HS-5 (cell line): ENCODE measurements at places on chromosomes 7 and 10.

- DNase-seq, result no peak
These were observed 25.1 kb upstream of the VPS41 start for GRCh38 chr7:38934051-38934450.

DNA sequence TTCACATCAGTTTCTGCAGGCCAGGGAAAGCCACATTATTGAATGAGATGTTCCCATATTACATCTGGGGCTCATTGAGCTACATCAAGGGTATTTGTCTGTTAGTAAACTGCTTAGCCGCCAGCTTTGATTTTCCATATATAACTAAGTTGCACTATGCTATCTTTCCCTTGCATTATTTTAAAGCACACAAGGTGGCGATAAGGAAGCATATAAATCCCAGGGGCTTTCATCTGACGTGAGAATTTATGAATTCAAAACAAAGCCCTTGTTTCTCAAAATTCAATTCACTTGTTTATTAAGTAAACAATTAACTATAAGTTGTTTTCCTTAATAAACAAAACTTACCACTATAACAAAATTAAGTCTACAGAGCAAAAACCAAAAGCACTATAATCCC lies 334.1 kb upstream of the TPK1 start:
- no peak for DNase-seq

- DNase-seq, result no peak
These were observed 75.2 kb upstream of the ANLN start for GRCh38 chr7:36314491-36314890.

DNA sequence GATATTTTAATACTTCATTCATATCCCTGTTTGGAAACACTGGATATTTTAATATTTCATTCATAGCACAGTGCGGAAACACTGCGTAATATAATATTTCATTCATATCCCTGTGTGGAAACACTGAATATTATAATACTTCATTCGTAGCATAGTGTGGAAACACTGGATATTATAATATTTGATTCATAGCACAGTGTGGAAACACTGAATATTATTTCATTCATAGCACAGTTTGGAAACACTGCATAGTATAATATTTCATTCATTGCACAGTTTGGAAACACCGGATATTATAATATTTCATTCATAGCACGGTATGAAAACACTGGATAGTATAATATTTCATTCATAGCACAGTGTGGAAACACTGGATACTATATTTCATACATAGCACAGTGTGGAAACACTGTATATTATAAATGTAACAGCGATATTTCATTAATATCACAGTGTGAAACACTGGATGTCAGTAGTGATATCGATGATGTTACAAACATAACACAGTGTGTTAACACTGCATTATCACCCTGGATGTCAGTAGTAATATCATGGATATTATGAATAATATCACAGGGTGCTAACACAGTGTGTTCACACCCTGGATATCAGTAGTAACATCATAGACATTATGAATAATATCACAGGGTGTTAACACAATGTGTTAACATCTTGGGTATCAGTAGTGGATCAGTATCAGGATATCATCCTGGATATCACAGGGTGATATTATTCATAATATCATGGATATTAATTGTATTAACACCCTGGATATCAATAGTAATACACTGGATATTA lies 2.9 kb upstream of the TMEM225B start:
- no peak for DNase-seq

DNA sequence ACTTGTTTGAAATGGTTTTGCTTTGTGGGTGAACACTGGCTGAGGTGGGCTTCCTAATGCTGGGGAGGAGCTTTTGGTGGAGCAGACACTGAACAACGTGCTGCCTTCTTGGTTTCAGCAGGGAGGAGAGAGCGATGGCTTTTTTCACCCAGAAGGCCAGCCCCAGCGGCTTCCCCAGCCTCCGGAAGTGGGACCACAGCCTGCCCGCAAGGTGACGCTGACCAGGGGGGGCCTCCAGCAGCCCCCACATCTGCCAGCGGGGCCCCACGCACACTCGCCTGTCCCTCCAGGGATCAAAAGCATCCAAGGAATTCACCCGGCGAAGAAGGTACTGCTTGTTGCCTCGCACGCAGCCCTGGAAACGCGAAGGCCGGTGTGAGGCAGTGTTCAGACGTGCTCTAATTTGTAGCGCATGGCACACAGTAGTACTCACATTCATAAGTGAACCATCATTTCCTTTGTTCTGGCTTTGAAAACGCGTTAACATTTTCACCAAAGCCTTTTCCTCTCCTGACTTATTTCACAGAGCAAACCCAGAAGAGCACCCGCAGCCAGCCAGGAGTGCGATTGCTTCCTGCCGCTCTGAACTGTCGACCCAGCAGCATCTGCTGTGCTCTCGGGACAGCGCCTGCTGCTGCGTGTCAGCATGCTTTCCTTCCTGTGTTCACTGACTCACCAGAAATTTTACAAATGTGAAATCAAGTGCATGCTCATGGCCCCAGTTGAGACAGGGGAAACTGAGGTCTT lies 48.4 kb downstream of the SHH start:
- DNase-seq, result no peak

- no peak for DNase-seq
These were observed 333 bp upstream of the DDC start for GRCh38 chr7:50565559-50565916.

GRCh38 chr10:17067376-17068264 lies 62.0 kb downstream of the CUBN start:
- no peak for DNase-seq

- no peak for DNase-seq
These were observed 66.4 kb downstream of the KAT6B start for GRCh38 chr10:74892839-74893238.

DNA sequence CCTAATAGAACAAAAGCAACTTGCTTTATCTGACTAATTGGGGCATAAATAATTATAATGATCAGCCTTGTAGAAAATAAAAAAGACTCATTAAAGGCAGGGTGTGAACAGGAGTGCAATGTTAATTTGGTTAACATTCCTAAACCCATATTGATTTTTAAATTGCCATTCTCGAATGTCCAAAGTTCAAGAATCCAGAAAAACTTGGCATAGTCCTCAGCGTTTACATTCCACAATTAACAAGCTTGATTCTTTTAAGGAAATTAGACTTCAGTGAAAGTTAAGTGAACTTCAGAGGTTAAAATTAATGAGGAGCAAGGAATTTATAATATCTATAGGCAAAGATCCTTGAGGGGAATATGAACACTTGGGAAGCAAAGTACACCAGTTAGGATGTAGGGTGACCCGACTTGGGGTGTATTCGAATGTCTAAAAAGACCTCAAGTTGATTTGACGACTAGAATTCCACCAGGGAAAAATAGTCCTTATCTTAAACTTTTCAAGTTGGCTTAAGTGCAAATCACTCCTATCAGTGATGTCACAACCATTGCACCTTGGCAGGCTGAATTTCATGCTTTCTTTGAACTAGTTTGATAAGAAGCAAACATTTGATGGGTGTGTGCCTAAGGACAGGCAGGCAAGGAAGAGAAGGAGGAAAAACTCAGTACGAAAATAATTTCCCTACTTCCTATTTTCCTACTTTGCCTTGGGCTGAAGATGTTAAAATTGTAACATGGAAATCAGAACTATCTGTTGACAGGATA lies 830.4 kb upstream of the COBL start:
- no peak for DNase-seq

DNA sequence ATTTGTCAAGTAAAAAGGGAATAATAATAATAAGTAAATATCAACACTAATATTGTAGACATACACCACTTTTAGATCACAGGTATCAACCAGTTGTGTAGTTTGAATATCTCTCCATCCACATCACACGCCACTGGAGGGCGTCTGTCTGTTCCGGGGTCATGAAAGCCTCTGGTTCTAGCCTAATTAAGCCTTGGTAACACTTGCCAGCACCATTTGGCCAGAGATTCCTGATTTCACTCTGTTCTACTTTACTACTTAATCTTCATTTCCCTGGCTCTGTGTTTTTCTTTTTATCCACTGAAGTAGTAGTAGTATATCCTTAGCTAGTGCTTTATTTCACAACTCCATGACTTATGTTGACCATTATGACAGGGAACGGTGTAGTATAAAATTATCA lies 285.6 kb upstream of the POM121L12 start:
- DNase-seq, result no peak

DNA sequence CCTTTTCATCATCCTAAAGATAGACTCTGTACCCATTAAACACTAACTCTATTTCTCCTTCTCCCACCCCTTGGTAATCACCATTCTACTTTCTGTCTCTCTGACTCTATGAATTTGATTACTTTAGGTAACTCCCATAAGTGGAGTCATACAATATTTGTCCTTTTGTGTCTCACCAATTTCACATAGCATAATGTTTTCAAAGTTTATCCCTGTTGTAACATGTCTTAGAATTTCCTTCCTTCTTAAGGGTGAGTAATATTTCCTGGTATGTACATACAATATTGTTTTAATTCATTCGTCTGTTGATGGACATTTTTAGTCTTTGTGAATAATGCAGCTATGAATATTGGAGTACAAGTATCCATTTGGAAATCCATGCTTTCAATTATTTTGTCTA lies 50.9 kb upstream of the CDCA7L start:
- peak; percentile 86 for DNase-seq

DNA sequence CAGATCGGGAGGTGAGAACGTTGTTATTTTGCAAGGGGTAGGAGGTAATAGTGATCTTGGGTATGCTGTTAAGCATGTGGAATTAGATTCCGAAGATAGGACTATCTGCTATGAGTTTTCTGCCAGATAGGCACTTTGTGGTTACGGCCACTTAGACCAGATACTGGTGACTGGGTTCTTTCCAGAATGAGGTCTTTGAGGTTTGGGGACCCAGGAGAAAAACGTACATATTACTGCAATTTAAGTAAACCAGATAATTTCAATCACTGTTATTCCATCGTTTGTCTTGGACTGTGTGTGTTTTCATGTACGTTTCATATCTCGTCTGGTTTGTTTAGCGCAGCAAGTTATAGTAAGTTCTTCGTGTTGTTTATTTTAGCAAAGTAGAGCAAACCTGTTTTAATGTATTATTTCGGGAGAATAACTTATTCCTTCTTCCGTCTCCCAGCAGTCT lies 312 bp downstream of the ARL4A start:
- no peak for DNase-seq

DNA sequence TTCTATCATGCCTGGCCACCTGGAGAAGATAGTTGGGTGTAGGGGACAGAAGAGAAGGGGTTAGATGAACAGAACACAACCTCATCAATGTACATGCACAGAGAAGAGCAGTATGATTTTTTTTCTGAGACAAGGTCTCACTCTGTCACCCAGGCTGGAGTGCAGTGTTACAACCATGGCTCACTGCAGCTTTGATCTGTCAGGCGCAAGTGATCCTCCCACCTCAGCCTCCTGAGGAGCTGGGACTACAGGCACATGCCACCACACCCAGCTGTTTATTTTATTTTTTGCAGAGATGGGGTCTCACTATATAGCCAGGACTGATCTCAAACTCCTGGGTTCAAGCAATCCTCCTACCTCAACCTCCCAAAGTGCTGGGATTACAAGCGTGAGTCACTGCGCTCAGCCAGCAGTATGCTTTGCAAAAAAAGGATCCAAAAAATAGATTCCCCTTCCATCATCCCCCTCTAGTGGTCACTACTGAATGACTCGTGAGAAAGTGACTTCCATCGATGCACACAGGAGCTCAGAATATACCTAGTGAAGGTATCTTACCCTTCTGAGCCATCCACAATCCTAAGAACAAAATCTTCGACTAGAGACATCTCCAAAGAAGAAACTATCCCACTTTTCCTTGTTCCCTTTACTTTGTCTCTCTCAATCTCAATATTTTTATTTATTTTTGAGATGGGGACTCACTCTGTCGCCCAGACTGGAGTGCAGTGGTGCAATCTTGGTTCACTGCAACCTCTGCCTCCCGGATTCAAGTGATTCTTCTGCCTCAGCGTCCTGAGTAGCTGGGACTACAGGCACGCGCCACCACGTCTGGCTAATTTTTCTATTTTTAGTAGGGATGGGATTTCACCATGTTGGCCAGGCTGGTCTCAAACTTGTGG lies 21.0 kb downstream of the ZCWPW1 start:
- DNase-seq, result peak; percentile 34

- DNase-seq, result no peak
These were observed 3.8 kb upstream of the AOAH start for GRCh38 chr7:36728143-36728542.

- DNase-seq, result no peak
These were observed 207.8 kb downstream of the GATA3 start for GRCh38 chr10:8262317-8262716.

- DNase-seq, result no peak
These were observed 222.7 kb downstream of the CHCHD3 start for GRCh38 chr7:132859199-132859598.

DNA sequence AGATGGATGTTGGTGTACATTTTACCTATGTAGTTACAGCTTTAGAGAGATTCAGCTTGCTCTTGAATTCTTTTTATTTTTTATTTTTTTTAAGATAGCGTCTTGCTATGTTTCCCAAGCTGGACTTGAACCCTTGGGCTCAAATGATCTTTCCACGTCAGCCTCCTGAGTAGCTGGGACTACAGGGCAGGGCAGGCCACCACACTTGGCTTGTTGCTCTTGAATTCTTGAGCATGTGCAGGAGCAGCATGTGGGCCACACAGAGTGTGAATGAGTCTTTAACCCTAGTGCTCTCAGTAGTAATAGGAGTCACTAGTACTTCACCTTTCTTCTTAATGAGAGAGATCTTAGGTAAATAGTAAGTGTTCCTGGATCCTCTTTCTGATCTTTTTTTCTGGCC lies 26.7 kb upstream of the CYCS start:
- no peak for DNase-seq

DNA sequence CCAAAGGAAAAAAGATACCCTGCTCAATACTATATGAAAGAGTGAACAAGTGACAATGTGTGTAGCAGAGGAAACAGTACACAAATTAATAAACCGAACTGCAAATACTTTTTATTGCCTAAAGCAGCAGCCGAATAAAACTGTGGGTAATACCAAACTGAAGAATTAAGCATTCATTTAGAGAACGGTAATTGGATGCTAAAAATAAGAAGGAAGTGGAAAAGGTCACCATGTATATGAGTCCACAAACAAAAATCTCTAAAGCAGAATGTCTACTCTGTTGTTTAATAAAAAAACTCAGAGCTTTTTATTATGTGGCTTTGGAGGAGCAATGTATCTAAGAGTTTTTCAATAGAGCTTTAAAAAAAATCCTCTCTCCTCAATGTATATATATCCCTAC lies 87.9 kb downstream of the ETV1 start:
- no peak for DNase-seq

- DNase-seq, result no peak
These were observed 83.1 kb downstream of the CHN2 start for GRCh38 chr7:29277436-29278215.

DNA sequence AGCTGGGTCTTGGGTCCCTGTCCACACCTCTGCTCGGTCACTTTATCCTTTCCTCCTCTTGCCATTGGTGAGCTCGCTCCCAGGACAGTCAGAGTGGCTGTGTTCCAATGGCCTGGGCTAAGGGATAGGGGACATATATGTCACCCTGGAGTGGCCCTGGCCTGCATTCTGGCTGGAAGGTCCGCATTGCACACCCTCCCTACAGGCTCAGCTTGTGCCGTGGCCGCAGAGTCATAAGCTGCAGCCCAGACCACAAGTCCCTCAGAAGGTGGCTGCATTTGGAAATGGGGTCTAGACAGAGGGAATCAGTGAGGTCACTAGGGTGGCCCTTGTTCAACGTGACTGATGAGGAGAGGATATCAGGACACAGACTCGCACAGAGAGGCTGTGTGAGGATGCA lies 363.8 kb upstream of the SHH start:
- no peak for DNase-seq

GRCh38 chr10:119362122-119362521 lies 154.8 kb downstream of the GRK5 start:
- DNase-seq, result no peak
